ENCODE measurements at places on chromosomes 12 and 14.

- no peak for DNase-seq
Observed at GRCh38 chr12:67881565-67881964, 107.7 kb upstream of the IFNG-AS1 start.

GRCh38 chr14:36690311-36691040 lies 28.8 kb downstream of the PAX9 start:
- no peak for DNase-seq

- DNase-seq: no peak
Observed at GRCh38 chr14:54377501-54377900, 19.3 kb upstream of the CDKN3 start.

- DNase-seq: no peak
Observed at GRCh38 chr12:110330544-110330943, 49.5 kb downstream of the ATP2A2 start.

DNA sequence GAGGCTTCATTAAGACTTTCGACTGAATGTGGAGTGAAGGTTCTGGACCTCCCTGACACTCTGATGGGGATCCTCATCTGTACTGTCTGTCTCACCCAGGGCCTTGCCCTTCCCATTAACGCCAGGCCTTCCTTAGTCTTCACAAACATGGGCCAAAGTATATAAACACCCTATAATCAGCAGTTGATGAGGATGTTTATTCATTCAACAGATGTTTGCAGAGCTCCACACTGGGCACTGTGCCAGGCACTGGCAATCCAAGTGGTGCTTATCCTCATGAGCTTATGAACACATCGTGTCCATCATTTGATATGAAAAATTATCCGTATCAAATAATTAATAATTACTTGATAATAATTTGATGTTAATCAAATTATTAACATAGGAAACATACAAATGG lies 454.4 kb downstream of the FUT8 start:
- no peak for DNase-seq

- DNase-seq: no peak
Observed at GRCh38 chr14:57970175-57970574, 104.3 kb upstream of the SLC35F4 start.

- no peak for DNase-seq
Observed at GRCh38 chr14:67567654-67568053, 32.4 kb downstream of the PIGH start.
